ENCODE measurements at places on chromosomes 13 and 19.

- DNase-seq = no peak
These were observed 864.3 kb downstream of the SLITRK6 start for GRCh38 chr13:84934911-84935310.

DNA sequence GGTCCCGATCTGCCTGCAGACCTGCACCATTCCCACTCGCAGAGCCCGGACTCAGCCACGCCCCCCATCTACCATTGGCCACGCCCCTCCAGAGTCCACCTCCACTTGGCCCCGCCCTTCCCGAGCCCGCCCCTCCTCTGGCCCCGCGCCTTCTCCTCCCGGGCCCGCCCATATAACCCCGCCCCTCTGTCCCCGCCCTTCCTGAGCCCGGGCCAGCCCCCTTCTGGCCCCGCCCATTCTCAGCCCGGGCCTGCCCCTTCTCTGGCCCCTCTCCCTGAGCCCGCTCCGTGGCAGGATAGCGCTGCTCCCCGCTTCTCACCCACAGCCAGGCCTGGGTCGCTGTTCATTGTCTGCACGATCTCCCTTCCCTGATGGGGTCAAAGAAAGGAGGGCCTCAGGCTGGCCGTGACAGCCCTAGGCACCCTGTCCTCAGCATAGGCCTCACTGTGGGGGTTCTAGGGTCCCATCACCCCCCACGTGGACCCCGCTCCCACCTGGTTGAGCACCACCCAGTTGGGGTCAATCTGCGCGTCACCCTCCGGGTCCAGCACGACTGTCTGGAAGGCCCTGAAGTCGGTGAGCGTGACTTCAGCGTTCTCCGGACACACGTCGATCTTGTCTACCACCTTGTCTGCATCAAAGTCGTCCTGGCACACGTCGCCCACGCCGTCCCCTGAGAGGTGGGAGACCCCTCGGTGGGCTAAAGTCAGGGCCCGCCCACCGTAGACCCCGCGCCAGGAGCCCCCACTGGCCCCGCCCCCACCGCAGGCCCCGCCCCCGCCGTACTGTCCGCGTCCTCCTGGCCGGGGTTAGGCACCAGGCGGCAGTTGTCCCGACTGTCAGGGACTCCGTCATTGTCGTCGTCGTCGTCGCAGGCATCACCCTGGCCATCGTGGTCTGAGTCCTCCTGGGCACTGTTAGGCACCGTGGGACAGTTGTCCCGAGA, 5.7 kb downstream of the COMP start:
- no peak for DNase-seq

- no peak for DNase-seq
These were observed 82.4 kb upstream of the STARD13 start for GRCh38 chr13:33367926-33368325.

DNA sequence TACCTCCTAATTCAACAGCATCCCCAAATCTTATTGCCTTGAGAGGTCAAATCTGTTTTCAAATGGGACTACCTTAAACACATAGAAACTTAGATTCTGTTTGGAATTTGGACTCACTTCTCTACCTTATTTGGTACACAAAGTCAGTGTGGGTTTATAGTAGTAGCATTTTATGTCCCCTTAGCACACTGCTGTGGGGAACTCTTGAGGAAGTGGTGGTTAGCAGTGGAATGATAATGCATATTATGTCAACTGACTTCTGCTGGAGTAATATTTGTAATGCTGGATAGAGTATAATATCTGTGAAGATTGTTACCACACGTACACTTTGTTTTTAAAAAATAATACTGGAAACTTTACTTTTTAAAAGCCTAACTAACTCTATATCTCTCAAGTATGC, 386.3 kb downstream of the NDFIP2 start:
- no peak for DNase-seq

DNA sequence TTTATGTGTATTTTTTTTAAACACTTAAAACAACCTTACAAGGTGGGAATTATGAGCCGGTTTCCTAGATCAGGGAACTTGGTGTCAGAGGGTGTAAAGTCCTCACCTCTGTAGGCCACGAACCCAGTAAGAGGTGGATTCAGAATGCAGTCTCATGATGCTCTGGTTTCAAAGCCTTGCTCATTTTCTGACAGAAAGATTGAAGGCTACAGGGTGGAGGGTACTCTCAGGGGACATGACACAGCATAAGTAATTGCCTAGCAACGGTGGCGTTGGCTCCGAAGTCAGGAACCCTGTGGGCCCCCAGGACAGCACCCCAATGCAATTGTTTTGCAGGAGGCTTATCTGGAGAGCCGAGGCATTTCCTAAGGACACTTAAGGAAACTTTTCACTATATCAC, 794.7 kb downstream of the EFNB2 start:
- DNase-seq = no peak

- DNase-seq = peak; percentile 8
These were observed 46.4 kb upstream of the SHKBP1 start for GRCh38 chr19:40530091-40530901.

DNA sequence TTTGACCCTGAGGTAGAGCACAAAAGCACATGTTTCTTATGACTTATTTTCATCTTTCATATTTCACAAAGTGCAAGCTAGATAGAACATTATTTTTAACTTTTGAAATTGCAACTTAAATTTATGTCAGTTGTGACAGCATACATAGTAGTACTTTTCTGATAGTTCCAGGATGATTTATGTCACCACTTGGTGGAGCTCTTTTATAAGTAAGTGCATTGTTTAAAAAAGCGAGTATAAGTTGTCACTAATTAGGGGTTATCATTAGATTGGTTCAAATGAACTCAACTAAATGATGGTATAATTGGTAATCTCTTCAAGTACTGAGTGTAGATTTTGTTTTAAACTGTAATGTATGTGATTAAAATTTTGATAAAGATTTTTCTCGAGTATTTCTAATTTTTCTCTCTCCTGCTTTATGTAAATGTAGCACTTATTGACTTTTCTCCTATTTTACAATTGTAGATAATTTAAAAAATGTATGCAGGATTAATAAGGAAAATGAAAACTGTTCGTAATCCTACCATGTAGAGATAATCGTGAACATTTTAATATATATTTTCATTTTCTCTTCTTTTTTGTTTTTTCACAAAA, 31.1 kb downstream of the RB1 start:
- DNase-seq = no peak

DNA sequence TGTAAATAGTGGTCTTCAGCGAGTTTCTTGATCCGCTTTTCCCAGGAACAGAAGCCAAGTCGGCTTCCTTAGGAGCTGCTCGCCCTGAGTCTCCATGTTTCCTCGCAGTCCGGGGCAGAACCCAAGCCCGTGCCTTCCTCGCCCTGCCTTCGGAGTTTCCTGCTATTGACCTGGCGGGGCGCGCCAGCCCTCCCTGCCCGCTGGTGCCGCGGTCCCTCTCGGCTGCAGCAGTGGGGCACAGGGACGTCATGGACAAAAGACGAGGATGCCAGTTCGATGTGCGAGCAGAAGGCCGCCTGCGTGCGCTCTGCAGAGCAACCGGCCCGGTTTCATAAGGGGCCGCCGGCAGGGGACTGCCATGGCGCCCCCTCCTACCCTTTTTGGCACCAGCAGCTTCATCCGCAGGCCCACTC, 156.6 kb downstream of the TM9SF2 start:
- peak; percentile 25 for DNase-seq

- DNase-seq = no peak
These were observed 133.6 kb downstream of the STK24 start for GRCh38 chr13:98443329-98443728.

DNA sequence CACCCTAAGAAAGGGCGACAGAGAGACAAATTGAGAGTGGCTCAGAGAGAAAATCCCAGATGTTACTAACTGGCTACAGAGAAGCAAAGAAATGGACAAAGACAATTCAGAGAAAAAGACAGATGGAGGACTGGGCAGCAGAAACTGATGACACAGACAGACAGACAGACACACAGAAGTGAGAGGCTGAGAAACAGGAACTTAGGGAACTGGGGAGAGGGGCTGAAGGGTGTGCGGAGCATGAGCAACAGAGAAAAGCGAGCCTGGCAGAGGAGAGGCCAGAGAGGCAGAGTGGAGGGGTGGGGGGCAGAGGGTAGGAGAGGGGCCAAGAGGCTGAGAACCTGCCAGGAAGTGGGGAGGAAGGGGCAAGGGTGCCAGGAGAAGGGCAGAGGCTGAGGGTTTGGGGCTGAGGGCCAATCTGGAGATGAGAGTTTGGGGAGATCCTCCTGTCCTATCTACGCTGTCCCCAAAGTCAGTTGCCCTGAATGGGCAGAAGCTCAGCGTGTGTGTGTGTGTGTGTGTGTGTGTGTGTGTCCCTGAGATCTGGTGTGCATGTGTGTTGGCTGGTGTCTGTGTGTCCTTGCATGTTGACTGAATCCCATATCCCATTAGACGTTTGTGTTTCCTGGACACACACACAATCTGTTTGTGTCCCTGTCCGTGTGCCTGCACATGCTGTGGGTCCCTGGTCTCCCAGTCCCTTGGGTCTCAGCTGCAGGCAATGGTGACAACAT, 5.6 kb upstream of the ERFL start:
- no peak for DNase-seq

DNA sequence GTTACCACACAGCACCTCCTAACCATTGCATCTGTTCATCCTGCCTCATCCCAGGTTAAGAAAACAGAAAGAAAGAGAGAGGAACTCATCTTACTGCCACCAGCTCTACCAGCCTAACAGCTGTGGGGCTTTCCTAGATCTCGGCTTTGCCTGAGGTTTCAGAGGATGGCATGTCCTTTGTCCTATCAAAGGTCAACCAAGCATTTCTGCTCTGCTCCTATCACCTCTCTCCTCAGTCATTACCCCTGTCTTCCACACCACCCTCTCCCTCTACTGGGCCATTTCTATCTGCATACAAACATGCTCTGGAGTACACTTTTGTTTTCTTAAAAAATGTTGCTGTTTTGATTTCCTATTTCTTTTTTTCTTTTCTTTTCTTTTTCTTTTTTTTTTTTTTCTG, 393.3 kb downstream of the IRS2 start:
- DNase-seq = no peak

- DNase-seq = no peak
These were observed 6.8 kb downstream of the TLE6 start for GRCh38 chr19:2984215-2984528.

GRCh38 chr13:110801044-110801443, 87.5 kb downstream of the ING1 start:
- no peak for DNase-seq

DNA sequence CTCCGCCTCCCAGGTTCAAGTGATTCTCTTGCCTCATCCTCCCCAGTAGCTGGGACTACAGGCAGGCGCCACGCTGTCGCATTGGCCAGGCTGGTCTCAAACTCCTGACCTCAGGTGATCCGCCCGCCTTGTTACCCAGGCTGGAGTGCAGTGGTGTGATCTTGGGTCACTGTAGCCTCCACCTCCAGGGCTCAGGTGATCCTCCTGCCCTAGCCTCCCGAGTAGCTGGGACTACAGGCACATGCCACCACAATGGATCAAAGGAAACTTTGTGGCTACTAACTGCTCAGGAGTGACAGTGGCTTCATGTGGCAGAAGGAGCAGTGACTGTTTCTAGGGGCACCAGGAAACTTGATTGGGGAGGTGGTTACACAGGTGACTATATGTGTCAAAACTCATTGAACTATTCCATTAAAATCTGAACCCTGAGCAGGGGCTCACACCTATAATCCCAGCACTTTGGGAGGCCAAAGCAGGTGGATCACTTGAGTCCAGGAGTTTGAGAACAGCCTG, 3.8 kb upstream of the LGALS7B start:
- DNase-seq = no peak

- DNase-seq = no peak
These were observed 12.7 kb upstream of the FKRP start for GRCh38 chr19:46732966-46733689.

DNA sequence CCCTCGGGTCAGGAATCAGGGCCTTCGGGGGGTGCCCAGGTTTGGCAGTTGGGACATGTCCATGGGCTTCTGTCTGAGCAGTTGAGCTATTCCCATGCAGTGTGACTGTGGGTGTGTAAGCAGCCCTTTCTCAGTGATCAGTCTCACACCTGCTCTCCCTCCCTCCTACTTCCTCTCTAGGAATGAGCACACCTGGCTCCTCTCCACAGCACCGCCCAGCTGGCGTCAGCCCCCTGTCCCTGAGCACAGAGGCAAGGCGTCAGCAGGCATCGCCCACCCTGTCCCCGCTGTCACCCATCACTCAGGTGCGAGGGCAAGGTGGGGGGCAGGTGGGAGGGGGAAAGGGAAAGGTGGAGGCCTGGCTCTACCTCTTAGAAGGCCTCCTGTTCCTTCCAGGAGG, 25.9 kb downstream of the COMP start:
- DNase-seq = no peak

GRCh38 chr13:38713046-38713445, 26.2 kb downstream of the FREM2 start:
- DNase-seq = no peak

DNA sequence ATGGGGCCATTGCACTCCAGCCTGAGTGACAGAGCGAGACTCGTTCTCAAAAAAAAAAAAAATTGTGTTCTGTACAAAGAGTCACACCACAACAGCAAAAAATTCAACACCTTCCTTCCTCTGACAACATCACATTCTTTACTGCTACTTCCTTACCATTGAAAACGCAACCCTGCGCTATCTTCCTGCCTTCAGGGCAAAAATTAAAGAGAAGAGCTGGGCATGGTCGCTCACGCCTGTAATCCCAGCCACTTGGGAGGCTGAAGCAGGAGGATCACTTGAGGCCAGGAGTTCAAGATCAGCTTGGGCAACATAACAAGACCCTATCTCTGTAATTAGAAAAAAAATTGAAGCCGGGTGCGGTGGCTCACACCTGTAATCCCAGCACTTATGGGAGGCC, 9.4 kb upstream of the ZNF444 start:
- DNase-seq = no peak

GRCh38 chr13:41554180-41554579, 96.8 kb downstream of the RGCC start:
- no peak for DNase-seq

GRCh38 chr19:44735011-44735410, 13.5 kb upstream of the BCL3 start:
- no peak for DNase-seq

DNA sequence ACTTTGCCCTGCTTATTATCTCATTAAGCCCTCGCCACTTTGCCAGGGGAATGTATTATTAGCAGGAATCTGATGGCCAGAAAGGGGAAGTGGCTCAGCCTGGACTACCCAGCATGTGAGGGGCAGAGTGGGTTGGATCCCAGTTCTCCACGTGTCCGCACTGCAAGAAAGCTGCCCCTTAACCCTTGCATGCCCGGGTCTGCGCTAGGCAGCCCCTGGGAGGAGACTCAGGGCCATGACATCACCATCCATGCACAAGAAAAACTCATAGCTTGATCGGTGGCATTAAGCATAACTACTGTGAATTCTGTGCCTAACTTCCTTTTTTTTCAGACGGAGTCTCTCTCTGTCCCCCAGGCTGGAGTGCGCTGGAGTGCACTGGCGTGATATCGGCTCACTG, 8.9 kb downstream of the CACNG8 start:
- DNase-seq = no peak
